ENCODE measurements at places on chromosomes 6 and 20.

GRCh38 chr20:5677389-5677788, 72.8 kb upstream of the SHLD1 start:
- no peak for DNase-seq

GRCh38 chr6:36028877-36029324, 1.3 kb downstream of the MAPK14 start:
- DNase-seq, result peak; percentile 52

- DNase-seq, result no peak
Measured at GRCh38 chr6:42250274-42250931, 32.7 kb upstream of the MRPS10 start.

- DNase-seq, result no peak
Measured at GRCh38 chr6:100952006-100952405, 70.9 kb upstream of the ASCC3 start.

GRCh38 chr20:22802296-22802695, 217.9 kb upstream of the FOXA2 start:
- no peak for DNase-seq

- DNase-seq, result no peak
Measured at GRCh38 chr20:21902391-21902790, 196.9 kb downstream of the PAX1 start.

- no peak for DNase-seq
Measured at GRCh38 chr6:8110117-8110721, 7.9 kb upstream of the EEF1E1 start.
